RCC 7860 (cell line): ENCODE measurements at places on chromosomes 1 and 21.

GRCh38 chr1:23278717-23279116, 61.4 kb upstream of the HTR1D start:
- no peak for DNase-seq

DNA sequence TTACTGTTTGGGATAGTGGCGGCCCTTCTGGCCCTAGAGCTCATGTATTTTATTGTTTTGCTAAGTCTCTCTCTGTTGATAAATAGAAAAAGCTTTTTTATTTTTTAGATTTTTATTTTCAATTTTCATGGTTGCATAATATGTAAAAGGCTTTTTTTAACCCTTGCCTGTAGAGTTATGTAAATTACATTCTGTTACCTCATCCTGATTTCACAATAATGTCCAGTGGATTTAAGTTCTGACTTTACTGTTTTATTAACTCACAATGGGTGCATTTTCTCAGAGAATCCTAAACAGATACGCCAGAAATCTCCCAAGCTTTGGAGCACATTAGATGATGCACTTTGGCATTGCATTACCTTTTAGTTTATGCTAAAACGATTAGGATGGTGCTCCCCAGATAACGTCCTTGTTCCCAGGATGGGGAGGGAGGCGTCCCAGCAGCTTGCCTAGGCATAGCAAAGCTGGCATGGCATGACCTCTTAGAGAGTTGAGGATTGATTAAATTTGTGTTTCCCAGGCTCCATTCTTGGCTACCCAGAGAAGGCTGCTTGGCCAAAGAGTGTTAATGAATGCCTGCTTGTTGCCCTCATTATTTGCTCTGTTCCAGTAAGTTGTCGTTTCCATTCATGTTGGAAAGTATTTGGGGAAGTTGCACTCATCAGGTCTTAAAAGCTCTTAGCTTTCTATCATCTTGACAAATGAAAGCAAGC, 17.1 kb downstream of the UTP25 start:
- no peak for DNase-seq

- DNase-seq = no peak
These were observed 57.2 kb downstream of the SLC9C2 start for GRCh38 chr1:173545688-173546087.

DNA sequence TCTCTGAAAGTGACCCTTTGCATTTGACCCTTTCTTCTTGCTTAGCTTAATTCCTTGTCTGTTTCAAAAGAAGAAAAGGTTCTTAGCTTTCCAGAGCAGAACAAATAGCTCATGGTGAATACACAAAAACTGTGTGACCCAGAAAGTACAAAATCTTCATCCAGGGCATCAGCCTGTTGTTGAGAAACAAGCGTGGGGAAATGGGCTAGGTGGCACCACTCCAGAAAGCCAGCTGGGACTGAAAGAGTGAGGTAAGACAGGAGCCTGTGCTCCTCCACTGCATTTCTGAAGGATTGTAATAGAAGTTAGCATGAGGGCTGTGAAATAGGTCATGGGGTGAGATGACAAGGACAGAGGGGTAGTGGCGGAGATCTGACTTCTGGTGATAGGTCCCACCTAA, 45.8 kb downstream of the CYP2J2 start:
- DNase-seq = no peak

GRCh38 chr1:65952696-65953095, 160.0 kb downstream of the PDE4B start:
- no peak for DNase-seq

- DNase-seq = no peak
These were observed 230.1 kb downstream of the DUSP10 start for GRCh38 chr1:221511797-221512196.

GRCh38 chr1:201544710-201545109, 5.8 kb downstream of the NAV1 start:
- no peak for DNase-seq

GRCh38 chr1:160357286-160358002, 9.4 kb upstream of the NHLH1 start:
- no peak for DNase-seq

DNA sequence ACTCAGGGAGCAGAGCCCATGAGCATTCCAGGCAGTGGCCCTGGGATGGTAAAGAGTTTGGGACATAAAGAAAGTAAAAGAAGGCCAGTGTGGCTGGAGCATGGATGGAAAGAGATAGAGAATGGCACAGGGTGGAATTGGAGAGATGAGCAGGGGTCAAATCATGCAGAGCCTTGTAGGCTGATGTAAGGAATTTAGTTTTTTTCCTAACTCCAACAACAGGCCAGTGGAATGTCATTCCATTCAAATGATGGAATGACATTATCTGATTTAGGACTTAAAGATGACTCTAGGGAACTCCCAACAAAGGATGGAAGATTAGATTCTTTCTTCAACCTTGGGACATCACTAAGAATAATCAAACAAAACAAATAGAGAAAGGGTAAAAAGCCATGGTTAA, 12.8 kb upstream of the S100A2 start:
- DNase-seq = peak; percentile 11

DNA sequence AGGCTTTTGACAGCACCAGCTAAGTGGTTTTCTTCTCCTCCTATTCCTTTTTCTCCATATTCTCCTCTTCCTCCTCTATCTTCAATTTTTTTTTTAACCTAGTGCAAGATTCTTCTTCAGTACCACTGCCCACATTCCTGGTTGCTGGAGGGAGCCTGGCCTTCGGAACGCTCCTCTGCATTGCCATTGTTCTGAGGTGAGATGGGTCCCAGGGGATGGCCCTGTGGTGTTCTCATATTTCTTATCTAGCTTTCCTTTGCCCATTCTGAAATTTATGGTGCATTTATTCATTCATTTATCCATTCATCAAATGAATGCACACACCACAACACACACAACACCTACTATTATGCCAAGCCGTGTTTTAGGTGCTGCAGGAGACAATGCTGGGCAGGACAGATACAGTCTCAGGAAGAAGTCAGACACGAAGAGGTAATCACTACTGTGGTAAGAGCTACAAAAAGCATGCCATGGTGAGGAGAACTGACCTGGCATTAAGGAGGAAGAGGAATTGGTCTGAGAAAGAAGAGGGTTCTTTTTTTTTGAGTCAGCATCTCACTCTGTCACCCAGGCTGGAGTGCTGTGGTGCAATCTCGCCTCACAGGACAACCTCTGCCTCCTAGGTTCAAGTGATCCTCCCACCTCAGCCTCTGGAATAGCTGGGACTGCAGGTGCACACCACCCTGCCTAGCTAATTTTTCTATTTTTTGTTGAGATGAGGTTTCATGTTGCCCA, 47.5 kb upstream of the TDRD10 start:
- no peak for DNase-seq

DNA sequence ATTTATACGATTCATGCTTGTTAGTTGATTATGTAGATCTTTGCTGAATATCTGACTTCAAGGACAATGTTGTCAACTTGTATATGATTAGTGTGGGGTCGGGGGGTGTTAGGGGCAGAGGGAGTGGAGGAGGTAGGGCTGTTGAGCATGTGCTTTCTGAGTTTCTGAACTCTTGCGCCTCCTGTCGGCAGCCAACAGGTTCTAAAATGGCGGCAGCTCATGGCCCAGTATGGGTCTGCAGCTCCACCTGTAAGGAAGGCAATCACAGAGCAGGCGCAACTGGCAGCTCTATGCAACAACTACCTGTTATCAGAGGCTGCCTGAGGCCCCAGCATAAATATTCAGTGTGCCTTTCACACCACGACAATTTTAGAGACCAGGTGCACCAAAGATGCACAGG, 205.8 kb upstream of the PLXNA2 start:
- no peak for DNase-seq

GRCh38 chr1:78143152-78143551, 97.4 kb downstream of the GIPC2 start:
- DNase-seq = peak; percentile 29

GRCh38 chr1:111275780-111276433, 14.7 kb upstream of the CHIA start:
- DNase-seq = no peak

DNA sequence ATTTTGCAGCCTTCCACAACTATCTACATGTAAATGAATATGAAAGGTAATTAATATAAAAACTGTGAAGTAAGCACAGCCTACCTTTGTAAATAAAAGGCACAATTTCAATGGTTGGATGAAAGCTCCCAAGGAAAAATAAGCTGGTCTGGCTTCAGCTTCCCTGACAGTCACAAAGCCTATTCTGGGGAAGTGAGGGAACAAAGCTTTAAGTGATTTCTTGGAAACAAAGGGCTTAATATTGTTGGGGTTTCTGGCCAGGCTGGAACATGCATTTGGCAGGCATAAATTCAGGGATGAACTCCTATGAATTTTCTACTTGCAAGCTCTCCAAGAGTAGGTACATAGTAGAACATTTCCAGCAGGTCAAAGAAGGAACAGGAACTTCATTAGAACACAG, 17.3 kb downstream of the BCAS2 start:
- DNase-seq = no peak

DNA sequence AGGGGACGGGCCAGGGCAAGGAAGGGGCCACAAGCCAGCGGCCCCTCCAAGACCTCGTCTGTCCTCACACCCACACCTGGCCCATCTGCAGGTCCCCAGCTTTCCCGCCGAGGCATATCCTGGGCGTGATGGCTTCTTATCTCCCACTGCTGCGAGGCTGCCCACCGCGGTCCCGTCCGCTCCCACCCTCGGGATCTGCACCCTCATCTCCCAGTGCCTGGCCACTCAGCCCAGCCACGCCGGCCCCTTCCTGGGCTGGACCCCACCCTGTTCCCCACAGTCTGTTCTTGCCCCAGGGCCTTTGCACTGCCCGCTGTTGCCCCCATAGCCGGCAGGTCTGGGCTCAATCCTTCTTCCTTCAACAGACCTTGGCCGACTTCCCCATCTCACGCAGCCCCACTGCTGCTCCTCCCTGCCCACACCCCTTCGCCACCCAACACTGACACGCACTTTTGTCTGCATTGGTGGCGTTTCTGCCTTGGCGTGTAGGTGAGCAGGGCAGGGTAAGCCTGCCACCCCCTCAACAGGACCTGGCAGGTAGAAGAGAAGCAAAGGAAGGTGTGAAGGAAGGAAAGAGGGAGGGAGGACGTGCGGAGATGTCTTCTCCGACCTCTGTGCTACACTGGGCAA, 4.4 kb upstream of the TTC34 start:
- DNase-seq = no peak

GRCh38 chr1:84571150-84571535, 3.1 kb downstream of the CTBS start:
- DNase-seq = no peak

- DNase-seq = no peak
These were observed 118.2 kb downstream of the MAGI3 start for GRCh38 chr1:113508364-113509164.
